NT2/D1 (cell line): ENCODE measurements at places on chromosomes 13 and 19.

DNA sequence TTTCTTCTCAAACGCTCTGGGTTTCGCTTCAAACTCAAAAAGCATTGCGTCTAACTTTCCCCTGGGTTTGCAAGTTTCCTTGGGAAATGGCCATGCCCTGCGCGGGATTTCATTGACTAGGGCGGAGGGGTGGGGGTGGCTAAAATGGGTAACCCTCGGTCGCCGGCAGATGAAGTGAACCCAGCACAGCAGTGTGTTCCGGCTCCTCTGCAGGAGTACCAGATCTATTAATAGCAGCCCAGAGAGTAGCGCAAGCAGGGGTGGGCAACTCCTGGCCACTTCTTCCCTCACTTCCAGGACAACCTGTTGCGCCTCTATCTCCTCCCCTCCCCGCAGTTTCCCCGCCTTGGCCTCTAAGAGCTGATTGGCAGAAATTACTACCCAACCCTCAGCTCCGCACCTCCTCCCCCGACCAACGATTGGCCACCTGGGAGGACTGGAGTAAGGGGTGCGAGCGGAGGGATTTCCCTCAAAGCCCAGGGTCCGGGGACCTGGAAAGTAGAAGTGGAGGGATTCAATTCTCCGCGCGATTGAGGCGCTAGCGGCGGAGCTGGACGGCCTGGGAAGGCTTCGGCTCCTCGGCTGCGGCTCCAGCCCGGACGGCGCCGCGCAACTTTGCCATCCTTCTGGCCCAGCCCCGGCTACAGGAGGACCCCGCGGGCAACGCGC, at the start of gene FREM2:
FREM2 (plus strand) TSS at position 501 of the 669 bp plus-strand sequence. CDS start 268 bp downstream, outside the sequence.
- DNase-seq: peak; percentile 84

GRCh38 chr19:10503002-10503789, at the start of gene KEAP1:
Gene KEAP1 (minus strand): TSS chr19:10503356. CDS start chr19:10500033, 3,323 bp downstream.
- DNase-seq: no peak

GRCh38 chr19:51994048-51994644, 7.5 kb upstream of the ZNF350 start:
- no peak for DNase-seq

DNA sequence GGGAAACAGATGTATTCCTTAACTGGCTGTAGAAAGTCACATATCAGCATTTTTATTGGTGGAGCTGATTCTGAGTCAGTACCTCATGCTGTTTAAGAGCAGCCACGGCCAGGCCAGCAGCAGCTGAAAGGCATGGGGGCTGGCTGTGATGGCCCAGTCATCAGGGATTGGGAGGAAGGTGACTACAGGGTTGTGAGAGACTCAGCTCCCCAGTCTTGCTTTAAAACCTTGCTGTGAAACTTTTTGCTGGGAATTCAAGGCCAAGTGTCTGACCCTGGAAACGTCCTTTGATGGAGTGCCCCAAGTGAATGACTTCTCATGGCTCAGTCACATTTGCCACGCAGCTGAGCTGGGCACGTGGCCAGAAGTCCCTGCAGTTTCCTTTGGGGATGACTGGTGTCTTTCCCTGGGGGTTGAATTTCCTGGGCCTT, 39.1 kb upstream of the RNF113B start:
- DNase-seq: no peak

- DNase-seq: no peak
These were observed 6.4 kb downstream of the POLR1D start for GRCh38 chr13:27628081-27628480.

GRCh38 chr19:58385891-58386575, 1.0 kb upstream of the RPS5 start:
- DNase-seq: no peak

- DNase-seq: no peak
These were observed at the start of gene DIRAS1 for GRCh38 chr19:2720777-2721569. Gene DIRAS1 (minus strand): TSS chr19:2721372. CDS start chr19:2717806, 3,566 bp downstream.

DNA sequence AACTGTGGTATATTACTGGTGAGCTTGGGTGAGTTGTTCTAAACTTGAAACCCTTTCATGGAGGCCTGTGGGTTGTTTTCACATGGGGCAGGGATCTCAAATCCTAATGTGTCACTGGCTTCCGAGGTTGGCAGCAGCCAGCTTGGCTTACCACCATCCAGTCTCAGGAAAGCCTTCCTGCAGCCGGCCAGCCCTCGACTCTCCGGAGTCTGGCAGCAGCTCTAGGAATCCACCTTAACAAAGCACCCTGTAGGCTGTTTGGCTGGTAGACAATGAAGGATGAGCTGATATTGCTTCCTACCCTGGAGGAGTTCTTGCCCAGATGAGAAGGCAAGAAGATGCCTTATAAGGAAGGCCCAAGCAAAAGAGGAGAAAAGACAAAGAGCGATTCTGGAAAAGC, 188.3 kb downstream of the KLF12 start:
- no peak for DNase-seq

DNA sequence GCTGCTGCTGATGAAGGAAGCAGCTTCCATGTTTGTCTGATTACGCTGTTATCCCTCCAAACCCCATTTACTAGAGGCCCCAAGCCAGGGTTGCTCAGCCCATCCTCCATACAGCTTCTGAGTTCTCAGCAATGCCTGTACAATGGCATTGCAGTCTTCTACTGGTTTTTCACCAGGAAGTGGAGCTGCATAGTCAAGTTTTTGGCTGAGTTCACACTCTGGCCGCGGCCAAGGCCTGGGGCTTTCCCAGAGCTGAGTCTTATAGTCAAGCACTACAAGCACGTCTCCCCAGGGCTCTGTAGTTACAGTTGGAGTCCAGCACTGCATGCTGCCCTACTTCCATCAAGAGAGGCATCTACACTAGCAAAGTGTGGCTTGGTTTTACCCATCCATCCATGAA, 182.5 kb downstream of the POU4F1 start:
- DNase-seq: no peak

- DNase-seq: no peak
These were observed 1.2 kb downstream of the TBC1D4 start for GRCh38 chr13:75480671-75481175.

DNA sequence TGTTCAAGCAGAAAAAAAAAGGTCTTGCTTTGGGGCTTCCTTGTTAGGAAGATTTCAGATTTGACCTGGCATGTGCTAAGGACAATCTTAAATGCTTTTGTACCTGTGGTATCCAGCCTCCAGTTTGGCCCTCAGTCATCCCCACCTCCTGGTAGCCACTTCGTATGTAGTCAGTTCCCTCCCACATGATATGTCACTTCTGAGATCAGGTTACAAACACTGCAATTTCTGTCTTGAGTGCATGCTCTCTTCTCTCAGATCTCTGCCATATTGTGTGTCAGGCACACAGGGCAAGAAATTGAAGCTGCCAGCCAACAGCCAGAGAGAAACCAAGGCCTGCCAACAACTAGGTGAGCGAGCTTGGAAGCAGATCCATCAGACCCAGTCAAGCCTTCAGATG, 60.3 kb upstream of the STARD13 start:
- no peak for DNase-seq

DNA sequence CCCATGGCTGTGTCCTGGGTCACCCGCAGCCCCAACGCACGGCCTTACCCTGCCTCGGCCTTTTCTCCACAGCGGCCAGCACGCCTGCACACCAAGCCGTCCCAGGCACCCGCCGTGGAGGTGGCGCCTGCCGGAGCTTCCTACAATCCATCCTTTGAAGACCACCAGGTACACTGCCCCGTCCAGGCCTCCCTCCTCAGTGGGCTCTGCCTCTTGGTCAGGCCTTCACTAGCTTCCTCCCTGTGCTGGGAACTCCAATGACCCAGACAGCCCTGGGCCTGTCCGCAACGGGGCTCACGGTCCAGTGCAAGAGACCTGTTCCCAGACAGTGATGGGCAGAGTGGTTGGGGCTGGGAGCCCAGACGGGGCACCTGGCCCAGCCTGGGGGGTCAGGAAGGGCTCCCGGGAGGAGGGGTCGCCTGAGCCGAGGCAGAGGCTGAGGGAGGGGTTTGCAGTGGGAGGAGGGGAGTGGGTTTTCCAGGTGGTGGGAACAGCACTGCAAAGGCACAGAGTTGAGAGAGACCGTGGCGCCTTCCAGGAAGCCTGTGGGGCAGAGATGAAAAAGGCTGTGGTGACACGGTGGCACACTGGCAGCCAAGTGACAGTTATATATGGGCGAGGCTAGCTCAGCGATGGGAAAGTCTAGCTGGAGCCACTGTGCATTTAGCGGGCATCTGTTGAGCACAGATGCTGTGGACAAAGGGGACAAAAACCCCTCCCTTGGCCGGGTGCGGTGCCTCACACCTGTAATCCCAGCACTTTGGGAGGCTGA, 7.3 kb downstream of the NOP53 start:
- DNase-seq: no peak

DNA sequence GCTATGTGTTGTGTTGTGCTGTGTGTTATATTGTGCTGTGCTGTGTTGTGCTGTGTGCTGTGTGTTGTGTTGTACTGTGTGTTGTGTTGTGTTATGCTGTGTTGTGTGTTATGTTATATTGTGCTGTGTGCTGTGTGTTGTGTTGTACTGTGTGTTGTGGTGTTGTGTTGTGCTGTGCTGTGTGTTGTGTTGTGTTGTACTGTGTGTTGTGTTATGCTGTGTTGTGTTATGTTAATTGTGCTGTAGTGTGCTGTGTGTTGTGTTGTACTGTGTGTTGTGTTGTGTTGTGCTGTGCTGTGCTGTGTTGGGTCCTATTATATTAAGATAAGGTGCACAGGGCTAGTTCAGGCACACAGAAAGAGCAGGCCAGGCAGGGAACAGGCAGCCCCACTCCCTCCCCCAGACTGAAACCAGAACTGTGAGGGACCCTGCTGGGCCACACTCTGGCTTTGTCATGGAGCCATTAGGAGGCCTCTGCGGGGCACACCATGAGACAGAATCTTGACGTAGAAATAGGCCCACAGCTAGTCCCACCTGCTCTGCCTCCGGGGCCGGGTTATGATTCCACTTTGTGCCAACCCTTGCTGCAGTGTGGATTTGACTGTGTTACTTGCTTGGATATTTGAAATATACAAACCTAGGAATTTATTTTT, 12.1 kb downstream of the SOX1 start:
- no peak for DNase-seq

DNA sequence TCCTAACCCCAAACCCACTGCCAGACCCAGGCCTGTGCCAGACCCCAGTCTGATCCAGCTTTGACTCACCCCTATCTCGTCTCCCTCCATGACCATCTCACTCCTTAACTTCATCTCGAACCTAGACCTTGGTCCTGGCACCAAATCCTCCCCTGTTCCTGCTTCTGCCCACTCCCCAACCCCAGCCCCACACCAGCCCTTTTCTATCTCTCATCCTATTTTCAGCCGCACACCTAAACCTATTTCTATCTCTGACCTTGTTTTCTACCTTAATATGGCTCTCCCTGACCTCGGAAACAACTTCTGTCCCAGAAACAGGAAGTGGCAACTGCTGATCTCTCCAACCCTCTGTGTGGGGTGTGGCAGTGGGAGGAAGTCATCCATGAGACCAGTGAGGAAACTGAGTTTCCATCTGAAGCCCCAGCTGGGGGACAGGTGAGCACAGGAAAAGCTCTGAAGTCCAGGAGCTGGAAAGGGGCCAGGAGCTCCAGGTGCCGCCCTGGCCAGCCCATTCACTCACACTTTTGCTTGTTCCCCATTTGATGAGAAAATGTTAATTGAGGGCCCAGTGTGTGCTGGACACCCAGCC, 13.7 kb downstream of the PTH2 start:
- DNase-seq: no peak

DNA sequence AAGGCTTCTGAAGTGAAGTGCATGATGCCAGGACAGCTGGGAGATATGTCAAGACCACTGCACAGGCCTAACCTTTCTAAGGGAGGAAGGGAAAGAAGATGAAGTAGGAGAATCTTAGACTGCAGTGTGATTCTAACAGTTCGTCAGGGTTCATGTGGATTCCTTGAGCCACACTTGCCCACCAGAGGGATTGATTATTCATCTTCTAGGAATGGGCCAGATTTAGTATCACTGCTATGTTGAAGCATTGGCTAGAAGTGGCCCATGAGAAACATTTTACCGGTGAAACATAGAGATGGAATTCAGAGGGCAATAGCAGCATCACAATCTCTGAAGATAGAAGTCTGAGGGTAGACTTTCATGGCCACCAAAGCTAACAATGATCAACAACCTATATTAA, 550.8 kb upstream of the SLITRK1 start:
- DNase-seq: no peak

DNA sequence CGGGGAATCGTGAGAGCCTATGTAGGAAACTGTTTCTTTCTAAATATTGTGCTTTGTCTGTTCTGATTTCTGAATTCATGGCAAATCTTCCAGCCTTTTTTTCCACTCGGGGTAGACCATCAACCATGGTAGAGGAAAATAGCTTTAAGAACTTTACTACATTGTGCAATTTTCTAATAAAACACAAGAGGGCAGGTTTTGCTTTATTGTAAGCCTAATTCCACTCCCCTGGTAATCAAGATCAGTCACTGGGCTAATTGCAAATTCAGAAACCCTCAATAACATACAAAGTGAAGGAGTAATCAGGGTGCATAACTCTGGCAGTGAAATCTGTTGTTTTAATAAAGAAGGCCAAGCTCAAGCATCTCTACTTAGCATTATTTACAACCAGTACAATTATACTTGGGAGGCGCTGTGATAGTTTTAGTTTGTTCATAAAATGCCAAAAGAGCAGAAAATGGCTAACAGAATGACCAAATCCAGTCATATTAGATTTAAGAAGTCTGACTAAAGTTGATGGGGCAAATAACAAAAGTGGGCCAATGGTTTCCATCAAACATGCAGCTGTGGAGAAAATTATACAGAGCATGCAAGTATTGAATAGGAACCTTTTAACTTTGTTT, 43.8 kb downstream of the DCT start:
- DNase-seq: peak; percentile 36

- no peak for DNase-seq
These were observed 100.3 kb downstream of the ITGBL1 start for GRCh38 chr13:101552786-101553185.
